ENCODE measurements at places on chromosomes 7 and 10. TPM values are rescaled to one million over a fixed set of nuclear protein-coding genes. Genes with fewer than 3 reads are reported as not detected.

Gene CUZD1
- 0.64 TPM for total RNA-seq

GRCh38 chr7:1703441-1703840 is 33.4 kb downstream of the ELFN1 start:
- DNase-seq: no peak

Gene DCLRE1A
- total RNA-seq: 3.7 TPM

- no peak for DNase-seq
These were observed 13.8 kb upstream of the TMEM120A start for GRCh38 chr7:76008156-76008687.

DNA sequence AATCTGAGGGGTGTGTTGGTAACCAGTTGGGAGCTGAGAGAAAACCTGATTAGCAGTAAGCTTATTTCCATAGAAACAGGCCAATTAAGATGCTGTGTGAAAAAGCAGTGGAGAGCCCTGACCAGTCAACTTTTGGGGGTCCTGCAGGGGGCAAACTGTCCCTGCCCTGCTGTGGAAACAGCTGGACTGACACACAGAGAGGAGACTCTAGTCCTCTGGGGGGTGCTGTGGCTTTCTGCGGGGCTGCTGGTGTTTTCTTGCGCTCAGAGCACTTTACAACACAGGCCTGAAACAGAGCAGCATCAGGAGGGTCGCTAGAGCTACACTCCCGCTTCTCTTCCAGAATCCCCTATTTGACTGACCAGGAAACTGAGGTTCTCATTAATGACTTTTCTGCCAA is 546.9 kb upstream of the GALNT17 start:
- no peak for DNase-seq

DNA sequence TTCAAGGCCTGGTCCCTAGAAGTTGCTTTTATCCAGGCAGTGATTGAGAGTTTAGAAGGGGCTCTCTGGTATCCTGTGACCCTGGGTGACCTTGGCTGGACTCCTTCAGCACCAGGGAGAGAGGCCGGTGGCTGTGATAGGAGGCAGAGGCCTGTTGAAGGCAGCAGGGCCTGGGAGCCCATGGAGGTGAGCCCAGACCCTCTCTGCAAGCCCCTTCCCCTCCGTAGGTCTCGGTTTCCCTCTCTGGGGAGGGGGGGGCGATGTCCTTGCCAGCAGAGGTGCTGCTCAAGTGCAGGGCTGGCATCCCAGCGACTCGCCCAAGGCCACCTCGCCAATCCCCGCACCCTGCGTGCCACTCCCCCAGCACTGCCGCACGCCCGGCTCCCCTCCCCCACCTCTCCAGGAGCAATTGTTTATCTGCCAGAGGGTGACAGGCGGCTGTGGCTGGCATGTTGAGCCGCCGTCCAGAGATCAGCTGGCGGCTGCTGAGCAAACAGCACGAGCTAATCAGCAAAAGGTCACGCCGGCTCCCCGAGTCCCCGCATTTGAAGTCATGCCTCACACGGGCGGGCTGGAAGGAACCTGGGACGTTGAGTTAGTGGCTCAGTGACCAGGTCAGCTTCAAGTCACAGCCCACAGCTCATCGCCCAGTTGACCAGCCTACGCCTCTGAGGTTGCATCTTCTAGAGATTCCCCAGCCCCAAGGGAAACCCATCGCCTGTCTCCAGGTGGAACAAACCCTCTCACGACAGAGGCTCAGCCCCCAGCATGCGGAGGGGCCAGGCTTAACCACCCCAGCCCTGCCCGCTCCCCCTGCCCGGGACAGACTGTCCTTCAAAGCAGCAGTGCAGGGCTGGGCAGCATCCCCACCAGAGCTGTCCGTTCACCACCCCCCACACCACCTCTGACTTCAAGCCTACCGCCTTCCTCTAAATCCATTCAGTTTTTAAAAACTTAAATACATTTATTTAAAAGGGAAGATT is 43.7 kb downstream of the ELFN1 start:
- no peak for DNase-seq

Gene ADRA2A
- total RNA-seq: 11.2 TPM

- DNase-seq: no peak
These were observed 235.1 kb upstream of the CXCL12 start for GRCh38 chr10:44619975-44620374.

Gene TRPV5
- not detected for total RNA-seq

DNA sequence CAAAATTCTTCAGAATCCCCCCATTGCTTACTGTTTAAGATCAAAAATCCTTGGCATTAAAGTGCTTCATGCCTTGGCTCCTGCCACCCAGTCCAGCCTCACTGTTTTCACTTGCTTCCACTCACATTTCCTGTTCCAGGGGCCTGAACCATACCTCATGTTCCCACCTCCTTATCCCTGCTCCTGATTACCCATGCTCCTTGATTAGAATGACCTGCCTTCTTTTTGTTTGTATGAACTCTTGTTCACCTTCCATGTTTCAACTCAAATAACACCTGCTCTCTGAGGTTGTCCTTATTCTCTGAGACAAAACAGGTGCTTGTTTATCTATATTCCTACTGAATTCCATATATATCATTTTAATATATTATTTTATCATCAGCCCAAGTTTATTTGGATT is 77.1 kb upstream of the VSTM2A start:
- DNase-seq: no peak

DNA sequence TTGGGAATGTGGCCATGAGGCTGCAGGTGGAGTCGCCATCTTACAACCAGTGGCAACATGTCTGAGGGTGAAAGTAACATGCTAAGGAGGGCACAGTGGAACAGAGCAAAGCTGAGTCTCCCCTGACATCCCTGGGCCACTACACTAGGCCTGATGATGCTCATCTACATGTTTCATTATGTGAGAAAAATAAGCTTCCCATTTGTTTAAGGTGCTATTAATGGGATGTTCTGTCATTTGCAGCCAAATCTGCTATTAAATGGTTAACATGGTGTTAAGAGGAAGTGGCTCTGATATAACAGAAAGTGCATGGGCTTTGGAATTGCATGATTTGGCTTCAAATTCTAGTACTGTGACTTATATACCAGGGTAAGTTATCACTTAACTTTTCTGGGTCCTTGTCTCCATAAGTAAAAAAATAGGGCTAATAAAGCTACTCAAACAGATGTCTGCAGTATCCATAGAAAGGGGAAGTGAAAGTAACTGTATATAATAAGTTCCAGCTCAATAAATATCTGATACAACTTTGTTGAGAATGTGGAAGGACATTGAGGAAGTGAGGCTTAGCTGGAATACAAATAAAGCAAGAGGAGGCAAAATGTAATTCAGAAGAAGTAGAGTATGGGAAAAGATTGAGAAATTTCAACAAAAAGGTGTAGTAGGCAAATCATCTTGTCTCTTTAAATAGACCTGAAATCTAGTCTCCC is 158.9 kb downstream of the RTKN2 start:
- no peak for DNase-seq

Gene HMX3
- total RNA-seq: 1.2 TPM

- no peak for DNase-seq
These were observed 14.8 kb downstream of the SLC26A3 start for GRCh38 chr7:107788216-107788615.

DNA sequence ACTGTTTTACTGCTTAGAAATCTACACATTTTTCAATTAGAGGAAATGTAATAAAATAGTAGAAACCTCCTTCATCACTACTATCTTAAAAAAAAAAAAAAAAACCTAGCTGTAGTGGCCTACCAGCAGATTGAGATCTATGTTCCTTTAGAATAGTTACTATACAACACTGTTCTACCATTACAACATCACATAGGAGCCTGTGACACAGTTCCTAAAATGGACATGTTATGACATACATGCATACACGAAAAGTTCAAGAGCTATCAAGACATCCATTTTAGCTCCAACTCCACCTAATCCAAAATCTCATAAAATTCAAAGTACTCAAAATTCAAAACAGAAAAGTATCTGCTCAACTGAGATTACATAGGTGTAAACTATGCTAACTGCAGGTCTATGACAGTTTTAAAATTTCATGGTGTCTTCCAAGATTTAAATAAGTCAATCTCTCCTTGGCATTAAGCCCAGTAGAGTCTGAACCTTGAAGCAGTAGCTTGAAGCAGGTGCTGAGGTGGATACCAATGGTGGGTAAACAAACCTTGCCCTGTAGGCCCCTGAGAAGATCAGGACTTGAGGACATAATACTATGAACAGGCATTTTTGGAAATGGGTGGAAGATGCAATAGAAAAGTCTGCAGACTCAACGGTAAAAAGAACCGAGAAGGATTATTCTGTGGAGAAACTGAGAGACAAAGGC is 17.0 kb downstream of the CACUL1 start:
- peak; percentile 40 for DNase-seq

Gene VCL
- total RNA-seq: 123 TPM

GRCh38 chr7:69898189-69898588 is 299.9 kb downstream of the AUTS2 start:
- DNase-seq: no peak

Gene LIPK
- not detected for total RNA-seq

- DNase-seq: no peak
These were observed 1.8 kb downstream of the ALOX5 start for GRCh38 chr10:45375716-45376231.

- DNase-seq: no peak
These were observed 3.2 kb downstream of the C10orf105 start for GRCh38 chr10:71716426-71716825.

DNA sequence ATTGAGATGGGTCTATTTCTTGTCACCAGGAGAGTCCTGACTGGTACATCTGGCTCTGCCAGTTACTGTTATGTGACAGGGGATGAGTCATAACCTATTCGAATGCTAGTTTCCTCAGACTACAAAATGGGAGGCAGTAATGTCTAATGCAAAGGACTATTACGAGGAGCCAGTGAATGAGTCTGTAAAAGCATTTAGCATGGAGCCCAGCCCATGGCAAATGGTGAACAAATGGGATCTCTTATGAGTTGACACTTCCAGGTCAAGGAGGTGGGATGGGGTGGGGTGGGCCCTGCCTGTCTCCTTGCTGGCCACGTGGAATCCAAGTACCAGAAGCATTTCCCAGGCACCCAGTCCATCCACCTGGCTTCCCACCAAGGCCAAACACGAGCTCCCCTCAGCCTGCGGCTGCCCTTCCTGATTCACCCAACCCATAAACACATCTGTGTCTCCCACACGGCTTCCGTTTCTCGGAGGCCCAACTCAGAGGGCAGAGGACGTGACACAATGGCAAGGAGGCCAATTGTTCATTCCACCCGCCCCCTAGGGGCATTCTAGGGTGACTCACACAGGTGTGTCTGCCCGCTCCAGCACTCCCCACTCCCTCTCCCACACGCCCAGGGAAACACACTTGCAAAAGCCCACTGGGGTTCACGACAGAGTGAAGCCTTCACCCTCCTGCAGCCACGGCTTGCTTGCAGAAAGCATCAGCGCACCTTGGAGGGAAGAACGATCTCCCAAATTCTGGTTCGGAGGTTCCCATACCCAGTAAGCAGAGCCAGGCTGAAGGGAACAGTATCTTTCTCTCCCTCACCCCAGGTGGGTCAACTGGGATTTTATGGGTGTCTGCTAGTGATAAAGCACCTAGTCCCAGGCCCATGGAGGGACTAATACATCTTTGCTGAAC is 109.8 kb downstream of the SH3PXD2A start:
- peak; percentile 46 for DNase-seq

DNA sequence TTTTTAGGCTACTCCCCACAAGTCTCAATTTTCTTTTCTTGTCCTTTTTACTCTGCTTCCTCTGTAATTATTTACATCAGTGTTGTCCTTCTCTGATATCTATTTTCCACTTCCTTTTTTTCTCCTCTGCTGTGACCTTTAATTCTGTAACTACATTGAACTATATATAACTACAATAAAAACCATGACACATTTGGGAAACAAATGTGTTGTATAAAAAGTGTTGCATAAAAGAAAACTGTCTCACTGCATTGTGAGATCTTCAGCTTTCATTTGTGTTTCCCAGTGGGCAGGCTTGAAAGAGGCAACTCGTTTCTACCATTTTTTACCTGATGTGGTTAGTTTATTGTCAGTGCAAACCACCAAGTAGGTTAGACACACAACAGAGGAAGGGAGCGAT is 483.9 kb upstream of the NRP1 start:
- no peak for DNase-seq

GRCh38 chr7:5681979-5682546 is 99.4 kb downstream of the RNF216 start:
- no peak for DNase-seq

DNA sequence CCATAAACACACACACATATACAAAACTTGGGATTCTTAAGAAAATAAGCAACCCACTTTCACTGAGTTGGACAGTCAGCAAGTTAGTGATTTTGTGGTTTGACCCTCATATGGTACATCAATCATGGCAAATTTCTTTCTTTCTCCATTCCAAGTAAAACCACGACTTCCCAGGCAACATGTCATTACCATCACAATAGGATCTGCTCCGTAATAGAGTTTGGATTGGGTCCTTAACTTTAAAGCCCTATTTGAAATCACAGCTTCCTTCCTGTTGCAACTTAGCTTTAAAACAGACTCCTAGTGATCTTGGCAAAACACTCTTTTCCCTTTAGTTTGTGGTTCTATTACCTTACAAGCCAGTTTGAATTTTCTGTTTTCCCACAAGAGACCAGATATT is 483.6 kb downstream of the INHBA start:
- no peak for DNase-seq

- DNase-seq: peak; percentile 31
These were observed 298.5 kb downstream of the ELMO1 start for GRCh38 chr7:37150180-37150579.

Gene PKD2L1
- not detected for total RNA-seq

- no peak for DNase-seq
These were observed 19.0 kb upstream of the COL1A2 start for GRCh38 chr7:94375691-94376090.

Gene SPDYE11
- total RNA-seq: not detected

DNA sequence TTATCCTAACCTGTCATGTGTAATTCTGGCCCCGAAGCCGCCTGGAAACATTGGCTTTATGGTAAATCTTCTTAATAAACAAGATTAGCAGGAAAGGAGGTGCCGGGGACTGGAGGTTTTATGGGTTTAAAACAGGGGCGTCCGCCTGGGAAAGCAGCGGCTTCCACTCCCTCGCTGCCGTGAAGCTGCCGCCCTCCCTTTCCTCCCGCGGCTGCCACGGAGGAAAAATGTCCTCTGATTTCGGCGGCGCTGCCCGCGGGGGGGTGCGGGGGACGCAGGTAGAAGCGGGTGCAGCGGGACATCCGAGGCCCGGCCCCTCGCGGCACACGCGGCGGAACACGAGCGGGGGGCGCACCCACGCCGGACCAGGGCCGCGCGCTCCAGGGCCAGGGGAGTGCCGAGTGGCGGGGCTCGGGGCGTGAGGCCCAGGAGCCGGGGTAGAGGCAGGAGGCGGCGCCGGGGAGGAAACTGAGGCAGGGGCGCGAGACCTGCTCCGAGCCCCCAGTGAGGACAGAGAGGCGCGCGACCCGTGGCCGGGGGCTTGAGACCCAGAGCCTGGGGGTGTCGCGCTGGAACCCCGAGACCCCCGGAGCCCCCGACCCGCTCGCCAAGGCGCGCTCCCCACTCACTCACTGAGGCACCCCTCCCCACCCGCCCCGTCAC is 993 bp downstream of the PTPRN2 start:
- DNase-seq: peak; percentile 20

- DNase-seq: no peak
These were observed 35.1 kb downstream of the GPER1 start for GRCh38 chr7:1122832-1123501.

Measured in left colon (tissue), 2 donors.